ENCODE measurements at places on chromosomes 13 and 19. TPM values are rescaled to one million over a fixed set of nuclear protein-coding genes. Genes with fewer than 3 reads are reported as not detected.

Gene LMTK3
- 15.9 TPM for total RNA-seq

Gene ARHGAP45
- total RNA-seq, result 40.9 TPM

Gene PTGIR
- 0.24 TPM for total RNA-seq

Gene ZNF560
- 5.8 TPM for total RNA-seq

- no peak for DNase-seq
Measured at GRCh38 chr13:97441368-97441767, 7.4 kb downstream of the RAP2A start.

GRCh38 chr13:89923736-89924135, 1423.8 kb upstream of the MIR17HG start:
- DNase-seq, result no peak

DNA sequence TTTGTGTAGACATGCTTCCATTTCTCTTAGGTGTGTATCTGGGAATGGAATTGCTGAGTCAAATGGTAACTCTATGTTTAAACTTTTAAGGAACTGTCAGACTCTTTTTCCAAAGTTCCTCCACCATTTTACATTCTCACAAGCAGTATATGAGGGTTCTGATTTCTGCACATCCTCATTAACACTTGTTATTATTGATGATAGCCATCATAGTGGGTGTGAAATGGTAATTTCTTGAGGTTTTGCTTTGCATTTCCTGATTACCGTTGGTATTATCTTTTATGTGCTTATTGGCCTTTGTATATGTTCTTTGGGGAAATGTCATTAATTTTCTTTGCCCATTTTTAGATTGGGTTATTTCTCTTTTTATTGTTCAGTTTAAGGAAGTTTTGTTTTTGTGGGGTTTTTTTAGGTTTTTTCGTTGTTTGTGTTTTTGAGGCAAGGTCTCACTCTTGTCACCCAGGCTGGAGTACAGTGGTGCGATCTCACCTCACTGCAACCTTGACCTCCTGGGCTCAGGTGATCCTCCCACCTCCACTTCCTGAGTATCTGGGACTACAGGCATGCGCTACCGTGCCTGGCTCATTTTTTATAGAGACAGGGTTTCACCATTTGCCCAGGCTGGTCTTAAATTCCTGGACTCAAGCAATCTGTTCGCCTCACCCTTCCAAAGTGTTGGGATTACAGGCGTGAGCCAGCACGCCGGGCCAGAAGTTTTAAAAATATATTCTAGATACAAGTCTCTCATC, 34.3 kb downstream of the NAA16 start:
- no peak for DNase-seq

DNA sequence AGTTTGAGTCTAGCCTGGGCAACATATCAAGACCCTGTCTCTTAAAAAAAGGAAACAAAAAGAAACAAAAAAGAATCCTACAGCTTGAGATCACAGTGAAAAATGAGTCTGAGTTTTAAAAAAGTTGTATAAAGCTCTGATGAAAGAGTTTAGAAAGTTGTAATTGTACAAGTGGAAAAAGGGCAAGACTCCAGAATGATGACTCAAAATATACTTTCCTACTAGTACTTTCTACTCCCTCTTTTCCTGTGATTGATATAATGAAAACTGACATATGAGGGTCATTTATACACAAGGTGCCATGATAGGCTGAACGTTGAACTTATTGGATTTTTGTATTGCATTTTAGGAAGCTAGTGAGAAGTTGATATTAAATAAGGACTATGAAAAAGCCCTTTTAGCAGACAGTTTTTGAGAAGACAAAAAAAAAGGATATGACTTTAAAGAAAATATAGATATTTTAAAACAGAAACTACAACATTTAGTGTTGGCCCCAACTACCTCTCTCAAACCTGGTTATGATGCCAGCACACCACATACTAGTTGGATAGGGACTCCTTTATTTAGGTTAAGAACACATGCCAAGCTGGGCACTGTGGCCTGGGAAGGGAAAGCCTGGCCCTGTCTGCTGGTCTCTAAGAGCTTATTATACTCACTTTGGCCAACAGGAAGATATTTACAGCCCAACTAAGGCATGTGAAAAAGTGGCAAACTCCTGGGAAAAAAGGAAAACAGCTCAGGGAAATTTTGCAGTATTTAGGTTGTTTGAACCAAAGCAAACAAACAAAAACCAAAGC, 116.6 kb downstream of the KL start:
- no peak for DNase-seq

DNA sequence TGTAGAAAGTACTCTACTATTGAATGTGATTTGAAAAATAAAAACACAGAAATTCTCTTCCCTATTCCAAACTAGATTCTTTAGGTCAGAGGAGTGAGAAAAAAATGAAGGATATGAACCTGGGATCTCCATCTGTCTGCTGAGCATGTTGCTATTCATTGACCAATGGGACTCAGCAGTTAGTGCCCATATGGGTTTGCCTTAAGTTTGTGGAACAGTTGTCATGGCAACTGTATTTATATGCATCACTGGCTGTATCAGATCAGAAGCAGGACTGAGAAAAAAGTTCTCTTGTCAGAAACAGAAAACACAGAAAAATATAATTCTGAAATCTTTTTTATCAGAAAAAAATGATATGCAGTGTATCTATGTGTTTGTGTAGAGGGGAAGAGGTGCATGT, 73.3 kb upstream of the ATXN8OS start:
- no peak for DNase-seq

- no peak for DNase-seq
Measured at GRCh38 chr19:4568886-4569285, 9.4 kb upstream of the SEMA6B start.

DNA sequence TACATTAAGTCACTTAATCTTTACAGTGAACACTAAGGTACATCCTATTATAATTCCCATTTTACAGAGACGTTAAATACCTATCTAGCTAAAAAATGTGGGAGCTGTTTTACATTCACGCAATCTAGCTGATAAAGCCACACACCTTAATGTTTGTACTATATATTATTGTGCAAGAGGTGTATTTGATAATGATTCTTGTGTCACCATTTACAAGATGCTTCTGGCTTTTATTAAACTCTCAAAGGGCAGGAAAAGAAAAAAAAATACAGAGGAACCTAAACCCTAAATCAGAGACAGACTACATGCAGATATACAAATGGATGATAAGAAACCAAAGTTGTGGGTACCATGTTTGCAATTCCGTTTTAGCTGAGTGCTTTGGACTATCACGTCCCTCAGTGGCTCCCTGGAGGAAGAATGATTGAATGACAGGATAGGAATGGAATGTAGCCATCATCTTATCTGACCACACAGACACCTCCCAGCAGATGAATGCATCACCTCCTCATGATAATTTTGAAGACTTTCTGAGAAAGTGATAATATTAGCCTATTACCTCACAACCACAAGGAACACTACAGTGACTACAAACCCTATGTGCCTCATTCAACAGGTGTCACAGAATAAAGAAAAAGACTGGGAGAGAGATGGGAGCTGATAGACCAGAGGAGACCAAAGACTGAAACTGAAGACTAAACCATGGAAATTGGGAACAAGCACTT, 230.5 kb upstream of the SERP2 start:
- DNase-seq, result no peak

DNA sequence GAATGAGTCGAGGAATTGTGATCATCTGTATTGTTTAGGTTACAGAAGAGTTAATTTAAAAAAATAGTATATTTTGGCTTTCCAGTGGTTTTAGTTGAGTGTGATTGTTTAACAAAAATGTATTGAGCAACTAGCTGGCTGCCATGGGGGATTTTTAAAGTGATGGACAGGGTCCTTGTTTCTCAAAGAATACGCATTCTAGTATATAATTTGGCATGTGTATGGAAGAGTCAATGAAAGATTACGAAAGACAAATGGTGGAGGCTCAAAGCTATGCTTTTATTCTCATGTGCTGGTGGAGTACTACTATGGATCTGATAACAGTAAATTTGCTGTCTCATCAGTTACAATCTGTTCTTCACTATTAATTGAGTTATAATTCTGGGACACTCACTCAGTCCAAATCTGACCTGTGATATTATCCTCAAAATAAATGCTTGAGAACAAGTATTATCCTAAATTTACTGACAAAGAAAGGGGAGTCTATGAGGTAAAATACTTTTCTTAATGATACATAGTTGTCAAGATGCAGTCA, 240.0 kb downstream of the GPC6 start:
- no peak for DNase-seq

GRCh38 chr13:78499802-78500201, 103.5 kb downstream of the POU4F1 start:
- DNase-seq, result no peak

GRCh38 chr13:27481766-27482165, 31.4 kb upstream of the MTIF3 start:
- peak; percentile 89 for DNase-seq

- DNase-seq, result no peak
Measured at GRCh38 chr13:93991569-93991968, 487.9 kb downstream of the DCT start.
